ENCODE measurements at places on chromosomes 5 and 9.

DNA sequence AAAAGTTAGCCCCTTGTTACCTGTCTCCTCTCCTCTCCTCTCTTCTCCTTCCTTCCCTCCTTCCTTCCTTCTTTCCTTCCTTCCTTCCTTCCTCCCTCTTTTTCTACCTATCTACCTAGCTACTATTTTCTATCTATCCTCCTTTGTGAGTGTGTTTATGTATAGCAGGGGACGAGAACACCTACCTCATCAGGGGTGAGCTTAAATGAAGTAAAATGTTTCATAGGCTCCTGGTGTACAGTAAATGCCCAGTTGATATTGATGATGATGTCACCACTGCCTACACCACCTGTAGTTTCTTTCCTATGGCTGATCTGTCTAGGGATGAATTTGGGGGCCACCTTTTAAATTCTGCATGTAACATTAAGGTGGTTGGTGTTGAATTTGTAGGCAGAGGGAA, 4.3 kb downstream of the SPIN1 start:
- DNase-seq = no peak

DNA sequence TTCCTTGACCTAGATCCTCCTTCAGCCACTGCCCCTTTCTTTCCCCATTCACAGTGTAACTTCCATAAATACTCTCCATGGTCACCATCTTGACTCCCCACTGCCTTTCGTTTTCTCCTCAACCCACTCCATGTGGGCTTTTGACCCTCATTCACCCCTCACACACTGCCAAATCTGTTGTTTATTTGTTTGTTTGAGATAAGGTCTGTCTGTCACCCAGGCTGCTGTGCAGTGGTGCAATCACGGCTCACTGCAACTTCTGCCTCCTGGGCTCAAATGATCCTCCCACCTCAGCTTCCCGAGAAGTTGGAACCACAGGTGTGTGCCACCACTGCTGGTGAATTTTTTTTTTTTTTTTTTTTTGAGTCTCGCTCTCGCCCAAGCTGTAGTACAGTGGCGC, 162.9 kb downstream of the FGF1 start:
- DNase-seq = no peak

DNA sequence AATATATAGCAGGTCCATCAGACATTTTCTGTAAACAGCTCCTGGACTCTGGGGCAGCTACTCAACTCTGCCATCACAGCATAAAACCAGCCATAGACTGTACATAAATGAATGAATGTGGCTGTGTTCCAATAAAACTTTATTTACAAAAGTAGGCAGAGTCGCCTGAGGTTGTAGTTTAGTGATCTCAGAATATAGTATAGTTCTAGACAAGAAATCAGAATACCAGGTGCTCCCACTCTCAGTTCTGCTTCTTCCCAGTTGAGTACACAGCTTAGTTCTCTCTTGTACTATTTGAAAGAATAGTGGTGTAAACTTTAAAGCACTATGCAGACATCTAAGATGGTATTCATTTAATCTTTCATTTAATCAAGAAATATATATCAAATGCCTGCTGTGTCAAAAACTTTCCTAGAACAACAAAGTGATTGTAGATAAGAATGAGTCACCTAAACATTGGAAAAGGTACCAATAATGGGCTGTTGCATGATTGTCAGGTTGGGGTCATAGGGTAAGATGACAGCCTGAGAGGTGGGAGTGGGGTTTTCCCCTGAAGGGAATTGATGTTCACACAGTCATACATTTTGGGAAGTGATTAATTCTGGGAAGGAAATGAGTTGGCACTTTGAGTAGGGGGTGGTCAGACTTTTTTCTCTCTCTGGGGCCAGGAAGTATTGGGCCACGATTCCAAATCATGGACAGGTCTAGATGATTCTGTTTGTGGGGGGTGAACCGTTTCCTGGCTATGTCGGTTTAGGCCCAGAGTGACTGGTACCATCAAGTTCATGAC, 37.0 kb downstream of the TNFSF8 start:
- DNase-seq = no peak

GRCh38 chr5:61600123-61600444, 268.0 kb downstream of the ZSWIM6 start:
- no peak for DNase-seq

- no peak for DNase-seq
Measured at GRCh38 chr9:138053996-138054752, 176.6 kb downstream of the CACNA1B start.

GRCh38 chr9:132937463-132937901, 6.9 kb downstream of the TSC1 start:
- no peak for DNase-seq

DNA sequence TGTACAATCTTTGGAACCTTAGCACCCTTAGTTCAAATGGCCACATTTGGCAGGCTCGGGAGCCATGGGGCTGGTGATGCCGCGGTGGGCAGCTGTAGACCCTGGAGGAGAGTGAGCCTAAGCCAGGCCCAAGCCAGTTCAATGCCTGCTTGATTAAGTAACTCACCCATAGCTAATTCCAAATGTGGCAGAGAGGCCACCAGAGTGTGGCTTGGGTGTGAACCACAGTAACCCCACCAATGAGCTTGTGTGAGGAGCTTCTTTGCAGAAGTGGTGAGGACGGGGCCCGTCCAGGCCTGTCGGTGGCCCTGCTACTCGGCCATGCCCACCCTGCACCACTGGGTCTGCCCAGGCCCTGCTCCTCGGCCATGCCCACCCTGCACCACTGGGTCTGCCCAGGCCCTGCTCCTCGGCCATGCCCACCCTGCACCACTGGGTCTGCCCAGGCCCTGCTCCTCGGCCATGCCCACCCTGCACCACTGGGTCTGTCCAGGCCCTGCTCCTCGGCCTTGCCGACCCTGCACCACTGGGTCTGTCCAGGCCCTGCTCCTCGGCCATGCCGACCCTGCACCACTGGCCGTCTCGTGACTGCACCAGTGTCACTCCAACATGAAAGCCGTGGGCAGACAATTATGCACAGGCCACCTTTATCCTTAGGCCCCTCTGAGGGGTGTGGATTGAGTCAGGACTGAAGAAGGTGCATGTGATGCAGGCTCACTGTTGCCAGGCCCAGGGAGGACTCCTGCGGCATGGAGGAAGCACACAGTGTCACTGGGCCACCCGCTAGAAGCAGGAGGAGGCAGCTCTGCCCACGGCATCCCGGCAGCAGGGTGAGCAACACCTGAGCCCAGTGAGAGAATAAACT, 75.4 kb downstream of the MRPL36 start:
- no peak for DNase-seq

DNA sequence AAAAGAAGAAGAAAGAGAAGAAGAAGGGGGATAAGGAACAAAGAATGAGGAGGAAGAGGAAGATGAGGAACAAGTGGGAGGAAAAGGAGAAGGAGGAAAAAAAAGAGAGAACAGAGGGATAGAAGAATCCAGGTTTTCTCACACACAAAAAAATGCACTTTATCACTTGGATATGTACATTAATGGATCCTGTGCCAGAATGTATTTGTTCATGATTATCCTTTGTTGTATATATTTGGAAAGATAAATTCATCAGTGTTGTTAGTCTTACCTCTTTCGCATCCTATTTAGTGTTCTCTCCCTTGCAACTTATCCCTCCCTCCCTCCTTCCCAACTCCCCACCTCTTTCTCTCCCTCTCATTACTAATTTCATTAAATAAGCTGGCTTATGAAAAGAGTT, 298.8 kb downstream of the SLCO4C1 start:
- DNase-seq = no peak

- DNase-seq = no peak
Measured at GRCh38 chr5:72368271-72368670, 48.1 kb downstream of the PTCD2 start.

- no peak for DNase-seq
Measured at GRCh38 chr5:9040475-9040874, 505.4 kb downstream of the SEMA5A start.

- DNase-seq = no peak
Measured at GRCh38 chr5:57955511-57955910, 472.9 kb upstream of the ACTBL2 start.

DNA sequence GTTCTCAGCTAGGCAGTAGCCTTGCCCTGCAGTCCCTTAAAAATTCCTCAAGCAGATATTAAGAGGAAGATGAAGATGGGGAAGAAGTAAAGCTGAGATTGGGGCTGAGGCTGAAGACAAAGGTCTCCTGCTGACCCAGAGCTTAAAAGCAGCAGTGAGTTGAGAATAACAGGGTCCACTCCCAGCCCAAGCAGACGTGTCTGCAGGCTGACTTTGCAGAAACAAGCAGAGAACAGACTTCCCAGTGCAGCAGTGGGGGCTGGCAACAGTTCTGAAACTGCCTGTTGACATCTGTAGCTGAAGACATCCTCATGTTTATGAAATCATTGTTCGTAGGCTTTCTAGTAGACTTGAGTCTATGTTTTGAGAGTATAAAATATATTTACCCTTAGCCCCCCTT, 1.1 kb downstream of the CTXN3 start:
- no peak for DNase-seq

DNA sequence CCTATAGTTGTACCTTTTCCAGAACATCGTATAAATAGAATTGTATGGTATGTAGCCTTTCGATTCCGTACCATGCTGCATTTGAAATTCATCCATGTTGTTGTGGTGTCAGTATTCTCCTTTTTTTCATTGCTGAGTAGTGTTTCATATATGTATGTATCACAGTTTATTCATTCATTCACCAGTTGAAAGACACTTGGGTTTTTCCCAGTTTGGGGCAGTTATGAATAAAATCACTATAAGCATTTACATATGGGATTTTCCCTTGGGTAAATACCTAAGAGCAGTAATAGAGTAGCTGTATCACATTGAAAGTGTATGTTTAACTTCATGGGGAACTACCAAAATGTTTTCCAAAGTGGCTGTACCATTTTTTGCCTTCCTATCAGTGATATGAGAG, 16.1 kb upstream of the FKTN start:
- DNase-seq = no peak

DNA sequence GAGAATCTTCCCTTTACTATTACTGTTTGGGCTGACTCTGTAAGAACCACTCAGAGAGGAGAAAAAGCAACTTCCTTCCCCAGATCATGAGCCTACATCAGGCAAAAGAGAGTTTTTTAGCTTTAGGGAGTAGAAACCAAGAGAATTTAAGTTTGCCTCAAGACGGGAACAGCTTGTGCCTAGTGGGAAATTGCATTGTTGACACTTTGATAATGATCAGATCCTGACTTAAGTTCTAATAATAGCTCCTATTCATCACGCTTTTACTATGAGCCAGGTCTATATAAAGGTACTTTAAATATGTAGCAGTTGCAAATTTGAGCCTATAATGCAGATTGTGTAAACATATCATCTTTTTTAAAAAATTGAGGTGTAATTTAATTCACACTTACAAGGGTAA, 298.2 kb downstream of the MAN2A1 start:
- no peak for DNase-seq

GRCh38 chr5:174376726-174377373, 331.3 kb downstream of the NSG2 start:
- DNase-seq = no peak

GRCh38 chr5:175748650-175749049, 90.8 kb downstream of the HRH2 start:
- no peak for DNase-seq

DNA sequence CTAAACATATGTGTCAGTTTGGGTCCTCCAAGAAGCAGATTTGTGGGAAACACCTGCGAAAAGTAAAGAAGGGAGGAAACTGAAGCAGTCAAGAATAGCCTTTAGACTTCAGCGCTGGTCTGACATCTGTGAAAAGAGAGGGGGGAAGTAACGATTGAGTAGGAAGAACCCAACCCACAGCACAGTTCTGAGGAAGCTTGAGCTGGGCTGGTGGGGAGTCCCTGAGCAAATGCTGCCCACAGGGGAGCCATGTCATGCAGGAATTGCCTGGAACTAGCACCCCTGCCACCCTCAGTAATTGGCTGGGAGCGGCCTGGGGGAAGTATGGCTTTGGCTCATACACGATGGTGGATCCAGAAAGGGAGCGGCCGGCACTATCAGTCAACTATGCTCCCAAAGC, 20.6 kb downstream of the FAM240B start:
- no peak for DNase-seq

DNA sequence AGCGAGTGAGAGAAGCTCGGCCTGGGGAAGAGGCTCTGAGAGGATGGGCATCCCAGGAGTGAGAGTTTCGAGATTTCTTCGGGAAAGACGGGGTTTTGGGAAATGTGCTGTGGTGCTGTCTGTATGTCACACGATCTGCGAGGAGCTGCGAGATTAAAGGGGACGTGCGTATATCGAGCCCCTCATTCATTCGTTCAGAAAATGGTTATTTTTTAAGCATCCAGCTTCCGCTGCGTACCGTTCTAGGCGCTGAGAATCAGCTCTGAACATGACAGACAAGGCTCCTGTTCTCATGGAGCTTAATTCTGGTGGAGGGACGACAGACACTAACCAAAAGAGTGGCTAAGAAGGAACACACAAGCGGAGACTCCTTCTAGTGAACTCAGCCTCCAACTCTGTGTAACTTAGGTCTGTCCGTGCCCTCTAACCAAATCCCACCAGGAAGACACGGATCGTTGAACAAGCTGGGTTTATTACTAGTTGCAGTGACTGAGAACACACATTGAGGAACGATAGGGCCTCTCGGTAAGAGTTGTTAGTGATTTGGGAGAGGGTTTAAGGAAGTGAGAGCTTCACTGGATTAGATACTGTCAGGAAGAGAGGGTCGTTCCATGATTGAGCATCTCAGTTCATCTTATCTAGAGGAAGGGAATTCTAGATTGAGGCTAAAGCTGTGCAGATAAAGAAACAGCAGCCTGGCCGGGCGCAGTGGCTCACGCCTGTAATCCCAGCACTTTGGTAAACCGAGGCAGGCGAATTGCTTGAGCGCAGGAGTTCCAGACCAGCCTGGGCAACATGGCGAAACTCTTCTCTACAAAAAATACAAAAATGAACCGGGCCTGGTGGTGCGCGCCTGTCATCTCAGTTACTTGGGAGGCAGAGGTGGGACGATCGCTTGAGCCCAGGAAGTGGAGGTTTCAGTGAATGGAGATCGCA, 1.0 kb upstream of the FBXW11 start:
- DNase-seq = no peak

DNA sequence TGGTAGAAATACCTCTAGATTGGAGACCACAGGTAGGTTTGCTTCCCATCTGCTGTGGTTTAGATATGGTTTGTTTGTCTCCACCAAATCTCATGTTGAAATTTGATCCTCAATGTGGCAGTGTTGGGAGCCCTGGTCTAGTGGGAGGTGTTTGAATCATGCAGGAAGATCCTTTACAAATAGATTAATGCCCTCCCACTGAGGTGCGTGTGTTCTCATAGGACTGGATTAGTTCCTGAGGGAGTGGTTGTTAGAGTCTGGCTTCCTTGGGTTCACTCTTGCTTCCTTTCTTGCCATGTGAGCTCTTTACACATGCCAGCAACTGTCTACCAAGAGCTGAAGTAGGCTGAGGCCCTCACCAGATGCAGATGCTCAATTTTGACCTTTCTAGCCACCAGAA, 391.1 kb upstream of the GRIA1 start:
- no peak for DNase-seq

- DNase-seq = no peak
Measured at GRCh38 chr5:58598440-58598839, 15.6 kb downstream of the RAB3C start.

DNA sequence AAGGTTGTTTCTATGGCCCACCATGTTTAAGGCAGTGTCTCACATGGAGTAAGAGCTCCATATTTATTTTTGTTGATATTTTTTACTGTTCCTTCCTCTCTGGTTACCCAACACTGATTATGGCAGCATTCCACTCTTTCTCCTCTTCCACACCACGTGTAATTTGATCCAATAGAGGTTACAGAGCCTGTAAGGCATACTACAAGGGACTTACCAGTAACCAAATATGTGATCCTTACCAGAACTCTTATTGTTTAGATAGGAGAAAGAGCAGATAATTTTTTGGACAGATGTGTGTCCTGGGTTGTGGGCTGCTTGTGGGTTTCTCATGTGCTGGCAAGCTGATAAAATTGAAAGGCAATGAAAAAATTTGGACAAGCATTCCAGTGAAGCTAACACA, 261.3 kb downstream of the TMEM167A start:
- DNase-seq = no peak
